ENCODE measurements at places on chromosomes 5 and 9.
A peak's percentile ranks its signal among the peaks of the same experiment; 100 is the strongest.

DNA sequence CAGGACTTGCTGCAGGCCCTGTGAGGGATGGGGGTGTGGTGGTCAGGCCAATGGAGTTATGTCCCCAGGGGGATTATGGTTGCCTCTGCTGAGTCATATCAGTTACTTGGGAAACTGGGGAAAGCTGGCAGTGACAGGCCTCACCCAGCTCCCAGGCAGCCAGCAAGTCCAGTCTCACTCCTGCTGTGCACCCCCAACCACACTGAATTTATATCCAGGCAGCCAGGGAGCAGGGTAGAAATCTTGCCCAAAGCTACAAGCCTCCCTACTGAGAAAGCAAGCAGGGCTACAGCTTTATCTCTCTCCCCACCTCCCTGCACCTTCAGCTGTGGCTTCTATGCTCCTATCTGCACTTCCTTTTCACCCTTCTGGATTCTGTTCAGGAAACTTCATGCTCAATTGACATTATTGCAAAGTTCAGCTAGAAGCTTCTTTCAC lies 2076.0 kb upstream of the CDH9 start:
- no peak for DNase-seq

GRCh38 chr5:149013796-149014195 lies 49.1 kb downstream of the SH3TC2 start:
- no peak for DNase-seq

DNA sequence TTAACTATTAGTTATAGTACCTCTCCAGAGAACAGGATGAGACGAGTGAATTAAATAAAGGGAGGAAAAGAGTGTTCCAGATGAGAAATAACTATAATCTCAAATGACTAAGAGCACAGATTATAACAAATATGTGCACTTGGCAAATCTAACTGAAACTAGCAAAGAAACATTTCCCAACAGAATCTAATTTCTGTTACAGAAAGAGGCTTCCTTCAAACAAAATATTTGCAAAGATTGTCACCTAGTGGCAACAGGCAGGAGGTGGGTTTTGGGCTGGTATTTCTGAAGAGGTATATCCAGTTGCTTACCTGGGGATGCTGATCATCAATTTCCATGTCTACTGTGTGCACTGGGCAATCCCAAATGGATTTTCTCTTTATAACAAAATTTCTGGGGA lies 5.6 kb upstream of the SPDL1 start:
- DNase-seq, result no peak

- no peak for DNase-seq
Observed at GRCh38 chr5:175470781-175471180, 7.6 kb upstream of the SFXN1 start.

GRCh38 chr9:37732952-37733351 lies 20.7 kb upstream of the TRMT10B start:
- DNase-seq, result no peak

- DNase-seq, result no peak
Observed at GRCh38 chr5:171311322-171312077, 2.5 kb downstream of the TLX3 start.

DNA sequence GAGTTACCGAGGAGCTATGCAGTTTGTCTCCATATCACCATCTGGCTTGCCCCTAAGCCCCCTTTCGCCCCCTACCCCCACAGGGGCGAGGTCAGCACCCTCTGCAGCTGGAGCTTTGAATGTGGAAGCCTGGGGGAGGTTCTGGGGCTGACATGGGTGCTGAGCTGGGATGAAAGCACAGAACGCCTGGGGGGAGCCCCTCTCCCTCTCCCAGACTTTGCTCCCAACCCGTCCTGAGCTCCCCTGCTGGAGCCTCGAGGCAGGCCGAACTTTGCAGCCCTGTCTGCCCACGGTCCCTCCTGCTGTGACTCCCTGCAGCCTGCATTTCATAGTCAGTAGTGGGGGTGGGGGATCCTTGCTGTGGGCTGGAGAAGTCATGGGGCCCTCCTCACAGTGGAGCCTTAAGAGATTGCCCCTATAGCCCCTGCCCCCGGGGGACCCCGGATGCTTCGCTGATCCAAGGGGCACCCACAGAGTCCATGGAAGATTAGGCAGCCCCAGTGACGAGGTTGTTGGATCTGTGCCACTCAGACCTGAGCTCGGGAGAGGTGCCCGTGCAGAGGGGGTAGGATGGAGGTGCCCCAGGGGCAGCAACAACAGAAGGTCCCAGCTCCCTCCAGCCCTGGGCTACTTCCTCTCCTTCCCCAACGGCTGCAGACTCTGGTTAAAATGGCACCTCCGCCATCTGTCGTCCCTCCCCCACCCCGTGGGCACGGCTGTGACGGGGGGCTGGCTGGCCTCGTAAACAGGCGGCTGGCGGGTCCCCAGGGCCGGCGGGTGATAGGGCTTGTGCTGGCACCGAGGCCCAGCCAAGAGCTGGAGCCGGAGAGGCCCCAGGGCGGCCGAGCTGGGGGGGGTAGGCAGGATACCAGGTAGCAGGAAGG lies 162.0 kb downstream of the C9orf50 start:
- no peak for DNase-seq

DNA sequence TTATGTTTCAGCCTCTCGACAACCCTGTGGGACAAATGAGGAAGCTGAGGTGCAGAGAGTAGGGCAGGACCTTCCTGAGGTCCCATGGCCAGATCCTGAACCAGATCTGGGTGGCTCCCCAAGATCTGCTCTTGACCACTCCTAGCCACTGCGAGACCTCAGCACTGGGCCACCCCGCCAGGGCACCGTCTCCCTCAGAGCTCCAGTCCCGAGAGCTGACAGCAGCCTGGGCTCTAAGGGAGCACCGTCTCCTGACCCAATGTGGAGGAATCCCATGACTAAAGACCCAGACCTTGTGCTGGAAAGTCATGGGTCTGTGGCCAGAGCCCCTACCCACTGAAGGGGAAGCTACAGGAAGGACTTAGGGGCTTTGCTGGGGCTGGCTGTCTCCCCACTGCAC lies 4.5 kb upstream of the LMX1B start:
- DNase-seq, result no peak

DNA sequence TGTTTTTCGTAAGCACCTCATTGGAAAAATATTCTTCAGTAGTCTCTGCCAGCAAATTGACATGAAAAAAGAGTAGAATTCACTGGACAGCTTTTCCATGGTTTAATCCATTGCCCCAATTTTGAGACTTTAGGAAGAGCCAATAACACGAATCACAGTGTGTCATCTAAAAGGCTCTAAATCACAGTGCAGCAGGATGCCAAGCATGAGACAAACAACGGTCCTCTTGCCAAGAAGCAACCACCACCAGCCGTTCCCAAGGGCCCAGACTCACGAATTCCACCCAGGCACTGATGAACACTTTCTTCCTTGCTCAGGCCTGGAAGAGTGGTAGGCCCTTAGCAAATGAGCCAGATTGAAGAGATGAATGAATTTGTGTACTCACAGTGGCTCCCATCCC lies 18.3 kb upstream of the IRX4 start:
- no peak for DNase-seq

DNA sequence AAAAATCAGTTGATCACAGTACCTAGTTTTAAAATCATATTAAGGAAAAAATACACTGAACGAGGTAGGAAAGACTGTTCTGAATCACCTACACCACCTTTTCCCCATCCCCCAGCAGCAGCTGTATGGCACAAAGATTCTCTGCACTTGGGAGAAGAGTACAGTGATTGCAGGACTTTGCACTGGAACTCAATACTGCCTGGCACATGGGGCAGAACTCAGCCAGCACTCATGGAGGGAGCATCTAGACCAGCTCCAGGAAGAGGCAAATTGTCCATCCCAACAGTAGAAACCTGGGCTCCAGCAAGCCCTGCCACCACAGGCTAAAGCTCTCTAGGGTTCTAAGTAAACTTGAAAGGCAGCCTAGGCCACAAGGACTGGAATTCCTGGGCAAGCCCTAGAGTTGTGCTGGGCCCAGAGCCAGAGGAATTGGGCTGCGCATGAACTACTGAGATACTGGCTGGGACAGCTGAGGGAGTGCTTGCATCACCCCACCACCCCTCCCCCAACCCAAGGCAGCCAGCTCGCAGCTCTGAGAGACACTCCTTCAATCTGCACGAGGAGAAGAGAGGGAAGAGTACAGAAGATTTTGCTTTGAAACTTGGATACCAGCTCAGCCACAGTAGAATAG lies 654.4 kb upstream of the CDH6 start:
- no peak for DNase-seq

DNA sequence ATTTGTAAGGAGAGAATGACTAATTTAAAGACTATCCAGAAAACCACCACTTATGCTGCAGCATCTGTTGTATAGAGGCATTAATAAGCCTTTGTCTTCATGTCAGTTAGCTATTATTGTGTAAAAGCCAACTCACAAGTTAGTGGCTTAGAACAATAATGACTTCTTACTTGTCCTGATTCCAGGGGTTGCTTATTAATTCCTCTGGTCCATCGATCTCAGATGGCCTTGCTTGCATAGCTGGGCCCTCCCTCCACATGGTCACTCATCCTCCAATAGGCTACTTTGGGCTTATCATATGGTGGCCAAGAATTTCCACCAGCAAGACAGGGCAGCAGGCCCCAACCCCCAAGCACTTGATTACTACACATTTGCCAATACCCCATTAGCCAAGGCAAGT lies 44.5 kb upstream of the STK32A start:
- no peak for DNase-seq

- no peak for DNase-seq
Observed at GRCh38 chr9:112170235-112170634, 4.9 kb downstream of the SUSD1 start.

- DNase-seq, result no peak
Observed at GRCh38 chr9:97807681-97808080, 45.3 kb upstream of the FOXE1 start.

GRCh38 chr5:21806271-21806670 lies 1046.9 kb downstream of the CDH12 start:
- no peak for DNase-seq

DNA sequence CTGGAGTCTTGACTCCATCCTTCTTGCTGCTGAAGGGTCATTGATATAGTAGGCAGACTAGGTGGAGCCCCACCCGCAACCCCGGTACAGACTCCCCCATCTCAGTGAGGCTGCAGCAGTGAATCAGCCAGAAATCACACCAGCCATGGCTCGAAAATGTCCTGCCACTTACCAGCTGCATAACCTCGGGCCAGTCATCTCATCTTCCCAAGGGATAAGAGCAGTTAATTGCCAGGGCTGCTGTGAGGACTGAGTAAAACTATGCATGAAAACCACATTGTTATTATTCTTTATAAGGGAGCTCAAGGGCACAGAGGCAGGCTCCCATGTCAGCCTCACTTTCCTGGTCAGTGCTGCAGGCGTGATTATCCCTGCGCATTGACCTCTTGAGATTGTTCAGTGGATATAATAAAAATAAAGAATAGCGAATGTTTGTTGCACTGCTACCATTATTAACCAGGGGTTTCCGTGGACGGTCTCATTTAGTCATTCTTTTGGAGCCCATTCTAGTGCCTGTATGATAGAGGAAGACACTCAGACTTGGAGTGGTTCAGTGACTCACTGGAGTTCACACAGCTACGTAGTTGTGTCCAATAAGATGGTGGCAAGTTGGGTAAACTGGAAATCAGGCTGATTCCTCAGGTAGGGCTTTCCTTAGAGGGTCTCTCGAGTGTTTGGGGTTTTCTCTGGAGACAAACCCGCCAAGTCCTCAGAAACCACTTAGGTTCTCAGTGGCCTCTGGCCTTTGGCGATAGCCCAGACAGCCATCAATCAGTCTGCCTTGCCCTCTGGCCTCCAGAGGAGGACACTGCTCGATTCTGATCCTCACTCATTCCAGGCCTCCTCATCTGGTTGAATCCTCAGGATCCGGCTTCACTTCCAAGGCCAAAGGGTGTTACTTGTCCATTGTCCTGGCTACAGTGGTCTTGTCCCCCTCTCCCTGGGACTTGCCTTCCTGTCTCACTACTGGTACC lies 39.9 kb downstream of the COL15A1 start:
- DNase-seq, result no peak

DNA sequence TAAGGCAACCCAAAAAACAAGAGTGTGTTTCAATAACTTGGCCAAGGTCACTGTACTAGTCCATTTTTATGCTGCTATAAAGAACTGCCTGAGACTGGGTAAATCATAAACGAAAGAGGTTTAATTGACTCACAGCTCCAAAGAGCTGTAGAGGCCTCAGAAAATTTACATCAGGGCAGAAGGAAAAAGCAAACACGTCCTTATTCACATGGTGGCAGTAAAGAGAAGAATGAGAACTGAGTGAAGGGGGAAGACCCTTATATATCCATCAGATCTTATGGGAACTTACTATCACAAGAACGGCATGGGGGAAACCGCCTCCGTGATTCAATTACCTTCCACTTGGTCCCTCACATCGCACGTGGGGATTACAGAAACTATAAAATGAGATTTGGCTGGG lies 64.3 kb upstream of the CAMK4 start:
- DNase-seq, result no peak

GRCh38 chr9:136400038-136400834 lies at the start of gene SNAPC4:
TSS of gene SNAPC4 (minus strand) at chr9:136400170. CDS start at chr9:136398428, 1,742 bp downstream.
- DNase-seq, result peak; percentile 36

GRCh38 chr5:141655020-141655419 lies 3.8 kb upstream of the FCHSD1 start:
- no peak for DNase-seq

DNA sequence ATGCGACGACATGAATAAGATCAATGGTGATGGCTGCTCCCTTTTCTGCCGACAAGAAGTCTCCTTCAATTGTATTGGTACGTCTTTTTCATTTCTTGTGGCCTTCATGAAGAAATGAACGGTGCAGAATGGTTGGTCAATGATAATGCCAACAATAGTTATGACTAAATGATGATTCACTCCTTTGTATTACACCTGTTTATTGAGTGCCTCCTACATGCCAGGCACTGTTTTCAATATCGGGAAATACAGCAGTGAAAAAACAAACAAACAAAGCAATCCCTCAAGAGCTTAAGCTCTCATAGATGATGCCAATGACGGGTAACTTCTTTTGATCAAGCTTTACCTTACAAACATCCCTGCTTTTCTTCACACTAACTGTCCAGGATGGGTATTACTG lies 117.7 kb downstream of the PAPPA start:
- no peak for DNase-seq

DNA sequence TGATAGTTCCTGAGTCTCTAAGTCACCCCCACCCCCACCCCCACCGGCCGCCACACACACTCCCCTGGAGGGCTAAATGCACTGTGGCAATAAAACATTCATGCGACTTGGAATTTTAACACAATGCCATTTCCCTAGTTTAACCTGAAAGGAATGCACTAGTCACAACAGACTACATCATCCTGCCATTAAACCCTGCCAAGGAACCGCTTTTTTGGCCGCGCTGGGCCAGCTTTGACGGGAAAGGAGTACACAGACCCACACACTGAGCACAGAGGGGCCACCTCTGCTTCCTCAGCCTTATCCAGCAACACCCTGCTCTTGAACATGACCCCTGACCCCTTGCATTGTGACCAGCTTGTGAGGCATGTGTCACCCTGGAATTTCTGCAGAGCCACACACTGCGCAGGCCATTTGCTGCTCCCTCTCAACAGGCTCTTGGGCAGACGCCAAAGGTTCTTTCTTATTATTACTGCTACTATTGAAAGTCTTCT lies 165.3 kb downstream of the BNC2 start:
- DNase-seq, result peak; percentile 98

DNA sequence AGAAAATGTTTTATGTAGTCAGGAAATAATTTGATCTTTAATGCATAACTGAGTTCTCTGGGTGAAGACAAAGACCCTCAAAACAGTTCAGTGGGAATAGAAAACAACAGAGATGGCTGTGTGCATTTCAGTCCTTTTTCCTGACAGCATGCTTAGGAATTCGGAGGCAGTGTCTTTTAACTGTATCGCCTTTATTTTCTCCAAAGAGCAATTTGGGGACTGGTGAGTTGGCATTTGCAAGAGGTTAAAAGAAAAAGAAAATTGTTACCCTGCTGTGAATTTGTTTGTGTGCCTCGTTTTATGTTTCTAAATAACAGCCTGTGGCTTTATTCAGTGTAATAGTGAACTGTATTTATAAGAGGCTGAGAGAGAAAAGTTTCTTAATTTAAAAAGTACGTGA lies 227.8 kb upstream of the DMAC1 start:
- DNase-seq, result no peak
